ENCODE measurements at places on chromosomes 3 and 15.

DNA sequence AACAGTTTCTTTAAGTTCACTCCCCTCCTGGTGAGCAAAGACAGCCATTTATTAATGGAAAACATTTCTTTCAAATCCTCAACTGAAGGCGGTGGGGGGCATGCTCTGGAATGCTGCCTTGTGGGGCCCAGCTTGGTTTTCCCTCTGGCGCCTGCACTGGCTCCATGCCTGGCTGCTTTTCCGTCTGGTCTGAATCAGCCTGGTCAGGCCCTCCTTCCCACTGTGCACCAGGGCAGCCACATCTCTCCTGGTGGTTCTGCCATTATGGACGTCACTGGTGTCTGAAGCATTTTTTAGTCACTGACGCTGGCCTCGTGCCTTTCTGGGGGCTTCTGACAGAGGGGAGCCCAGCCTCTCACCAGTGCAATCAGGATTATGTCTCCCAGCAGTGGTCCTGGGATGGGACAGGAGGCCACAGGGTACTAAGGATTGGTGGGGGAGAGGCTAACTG, 57.6 kb upstream of the APEH start:
- no peak for DNase-seq

- no peak for DNase-seq
Measured at GRCh38 chr3:125587039-125587648, 8.2 kb downstream of the OSBPL11 start.

DNA sequence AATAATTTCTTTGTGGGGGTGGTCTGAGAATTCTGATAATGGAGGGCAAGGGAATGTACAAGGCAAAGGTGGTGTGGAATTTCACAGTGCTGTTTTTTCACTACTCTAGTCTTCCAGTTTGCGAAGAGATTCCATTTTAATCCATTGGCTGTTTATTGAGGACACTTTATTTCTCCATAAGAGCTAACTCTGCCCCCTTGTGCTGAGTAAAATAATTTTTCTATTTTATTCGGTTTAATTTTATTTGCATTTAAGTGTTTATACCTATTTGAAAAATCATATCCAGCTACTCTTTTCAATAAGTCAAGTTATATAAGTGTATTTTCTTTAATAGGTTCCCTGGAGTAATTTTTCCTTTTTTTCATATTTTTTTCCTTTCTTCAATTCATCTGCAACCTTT, 840.1 kb downstream of the TUSC7 start:
- DNase-seq: no peak

GRCh38 chr3:136250903-136251460, 842 bp downstream of the PCCB start:
- peak; percentile 9 for DNase-seq

- DNase-seq: no peak
Measured at GRCh38 chr3:71428841-71429596, 154.5 kb downstream of the FOXP1 start.

GRCh38 chr15:27278761-27279160, 307.8 kb downstream of the GABRG3 start:
- DNase-seq: no peak

DNA sequence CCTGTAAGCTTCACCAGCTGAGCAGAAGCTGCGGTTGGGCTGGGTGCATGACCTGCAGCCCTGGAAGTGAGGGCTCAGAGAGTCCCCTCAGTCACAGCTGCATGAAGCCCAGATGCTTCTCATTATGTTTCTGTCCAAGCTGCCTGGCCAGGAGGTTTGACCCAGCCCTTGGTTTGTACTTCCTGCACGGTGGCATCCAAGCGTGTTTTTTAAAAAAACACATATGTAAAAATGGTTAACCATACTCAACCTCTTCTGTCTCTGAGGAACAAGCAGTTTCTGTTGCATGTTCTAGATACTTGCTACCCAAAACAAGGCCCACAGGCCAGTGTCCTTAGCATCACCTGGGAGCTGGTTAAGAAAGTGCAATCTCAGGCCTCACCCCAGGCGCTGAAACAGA, 76.0 kb upstream of the ATP10A start:
- no peak for DNase-seq

- DNase-seq: no peak
Measured at GRCh38 chr3:54349231-54349652, 226.9 kb downstream of the CACNA2D3 start.

GRCh38 chr3:47949979-47950378, 66.2 kb downstream of the MAP4 start:
- no peak for DNase-seq

GRCh38 chr3:111823341-111823855, 35.7 kb upstream of the PHLDB2 start:
- DNase-seq: no peak

DNA sequence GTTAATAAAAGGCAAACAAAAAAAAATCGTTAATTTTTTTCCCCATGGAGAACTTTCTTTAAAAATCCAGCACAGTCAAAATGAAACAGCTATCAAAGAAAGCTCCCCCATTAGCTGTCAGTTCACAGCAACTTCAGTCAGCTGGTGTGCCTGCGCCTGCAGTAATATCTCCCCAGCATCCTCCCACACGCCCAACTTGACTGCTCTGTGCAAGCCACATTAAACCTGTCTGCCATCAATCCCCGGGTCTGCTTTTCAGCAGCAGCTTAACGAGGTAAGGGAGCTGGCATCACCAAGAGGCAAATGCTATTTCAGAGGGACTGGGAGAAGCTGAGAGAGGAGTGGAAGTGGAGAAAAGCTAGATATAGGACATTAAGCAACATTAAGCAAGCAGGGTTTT, 337.5 kb downstream of the GAP43 start:
- no peak for DNase-seq

DNA sequence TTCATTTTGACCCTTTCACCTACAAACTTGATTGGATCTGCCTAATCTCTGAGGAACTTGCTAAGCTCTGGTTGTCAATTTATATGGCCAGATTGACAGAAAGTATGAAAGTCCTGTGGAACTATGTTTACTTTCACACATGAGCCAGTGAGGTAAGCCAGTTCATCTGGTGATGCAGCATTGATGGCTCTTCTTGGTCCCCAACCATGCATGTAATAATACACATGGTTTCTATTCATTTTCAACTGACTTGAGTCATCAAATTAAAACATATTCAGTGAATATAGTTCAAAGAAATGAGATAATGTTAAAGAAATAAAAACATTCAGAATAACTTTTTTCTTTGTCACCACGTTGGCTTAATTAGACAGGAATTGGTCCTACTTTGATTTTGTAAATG, 336.1 kb upstream of the THBS1 start:
- no peak for DNase-seq

GRCh38 chr3:129326138-129326537, 47.5 kb downstream of the HMCES start:
- DNase-seq: no peak

DNA sequence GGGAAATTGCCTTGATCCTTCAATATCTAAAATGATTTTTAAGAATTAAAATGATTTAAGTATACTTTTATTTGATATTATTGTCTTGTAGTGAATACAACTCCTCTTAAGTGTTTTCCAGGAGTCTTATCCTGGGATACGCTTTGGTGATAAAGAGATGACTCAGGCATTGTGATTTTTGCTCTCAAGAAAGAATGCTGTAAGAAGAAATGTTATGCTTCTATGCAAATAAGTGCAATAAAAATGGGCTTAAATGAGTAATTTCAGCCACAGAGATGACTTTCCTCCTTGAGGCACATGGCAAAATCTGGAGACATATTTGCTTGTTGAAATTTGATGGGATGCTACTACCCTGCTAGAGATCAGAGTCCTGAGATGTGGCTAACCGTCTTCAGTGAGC, 358.6 kb upstream of the BCHE start:
- DNase-seq: no peak

DNA sequence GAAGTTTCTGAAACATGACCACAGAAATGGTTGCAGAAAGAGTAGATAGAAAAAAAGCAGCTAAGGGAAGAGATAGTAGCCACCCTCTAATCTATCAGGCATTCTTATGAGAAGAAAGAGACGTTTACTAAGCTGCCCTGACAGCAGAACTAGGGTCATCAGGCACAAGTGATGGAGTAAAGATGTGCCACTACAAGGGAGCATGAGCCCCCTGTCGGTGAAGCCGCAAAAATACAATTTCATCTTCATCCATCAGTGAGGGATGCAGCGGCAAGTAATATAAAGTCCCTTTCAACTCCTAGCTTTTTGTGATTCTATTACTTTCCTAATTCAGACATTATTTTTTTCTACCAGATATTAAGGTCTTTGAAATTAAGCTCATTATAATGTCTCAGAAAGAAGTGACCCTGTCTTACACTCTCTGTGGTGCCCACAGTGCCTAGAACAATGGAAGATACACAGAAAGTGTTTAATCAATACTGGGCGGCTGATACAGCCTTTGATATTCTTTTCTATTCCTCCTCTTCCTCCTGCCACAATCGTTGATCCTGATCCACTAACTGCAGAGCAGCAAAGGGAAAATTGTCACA, 651.6 kb downstream of the NTRK3 start:
- no peak for DNase-seq

DNA sequence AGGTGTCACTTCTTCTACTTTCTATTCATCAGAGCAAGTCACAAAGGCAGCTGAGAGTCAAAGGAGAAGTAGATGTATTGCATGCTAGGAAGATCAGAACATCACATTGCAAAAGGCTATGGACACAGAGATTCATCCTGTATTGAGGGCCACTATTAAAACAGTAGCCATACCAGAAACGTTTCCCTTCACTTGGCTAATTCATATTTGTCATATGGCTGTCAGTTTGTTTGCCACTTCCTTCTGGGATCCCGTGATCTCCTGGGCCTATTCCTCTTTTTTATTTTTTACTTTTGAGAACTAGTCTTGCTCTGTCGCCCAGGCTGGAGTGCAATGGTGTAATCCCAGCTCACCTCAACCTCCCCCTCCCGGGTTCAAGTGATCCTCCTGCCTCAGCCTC, 184.0 kb upstream of the SATB1 start:
- no peak for DNase-seq

DNA sequence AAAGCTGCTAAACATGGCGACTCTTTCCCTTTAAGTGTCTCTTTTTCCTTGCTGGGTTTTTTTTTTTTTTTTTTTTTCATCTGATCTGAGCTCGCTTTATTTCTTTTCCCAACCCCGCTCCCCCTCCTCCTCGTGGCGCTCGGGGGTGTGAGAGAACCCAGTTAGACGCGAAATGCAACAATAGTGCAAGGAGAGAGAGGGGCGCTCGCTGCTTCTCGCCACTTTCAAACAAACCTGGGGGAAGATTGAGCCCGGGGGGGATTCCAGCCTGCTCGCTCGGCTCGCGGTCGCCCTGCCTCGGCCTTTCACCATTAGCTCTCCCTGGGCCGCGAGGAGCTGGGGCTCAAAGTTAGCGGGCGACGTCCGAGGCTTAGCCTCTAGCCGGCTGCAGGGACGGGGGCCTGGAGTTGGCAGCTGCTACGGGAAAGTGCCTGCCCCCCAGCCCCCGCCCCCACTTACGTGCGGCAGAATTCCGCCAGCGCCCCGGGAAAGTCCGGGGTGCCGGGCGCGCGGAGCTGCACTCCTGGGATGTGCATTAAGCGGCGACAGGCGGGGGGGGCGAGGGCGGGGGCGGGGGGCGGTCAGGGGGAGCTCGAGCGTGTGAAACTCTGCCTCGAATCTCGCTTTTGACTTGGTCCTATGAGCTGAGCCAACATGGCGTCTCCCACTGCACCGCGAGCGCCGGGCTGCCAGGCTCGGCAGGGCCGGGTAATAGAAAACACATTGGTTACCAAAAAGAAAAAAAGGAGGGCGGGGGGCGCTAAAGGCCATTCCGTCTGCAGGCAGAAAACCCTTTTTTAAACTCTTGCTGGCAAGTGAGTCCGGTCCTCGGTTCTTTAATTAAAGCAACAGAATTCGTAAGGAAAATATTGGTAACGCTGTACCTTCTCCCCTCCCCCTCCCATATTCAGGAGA, 10.4 kb downstream of the NR2F2 start:
- DNase-seq: no peak

DNA sequence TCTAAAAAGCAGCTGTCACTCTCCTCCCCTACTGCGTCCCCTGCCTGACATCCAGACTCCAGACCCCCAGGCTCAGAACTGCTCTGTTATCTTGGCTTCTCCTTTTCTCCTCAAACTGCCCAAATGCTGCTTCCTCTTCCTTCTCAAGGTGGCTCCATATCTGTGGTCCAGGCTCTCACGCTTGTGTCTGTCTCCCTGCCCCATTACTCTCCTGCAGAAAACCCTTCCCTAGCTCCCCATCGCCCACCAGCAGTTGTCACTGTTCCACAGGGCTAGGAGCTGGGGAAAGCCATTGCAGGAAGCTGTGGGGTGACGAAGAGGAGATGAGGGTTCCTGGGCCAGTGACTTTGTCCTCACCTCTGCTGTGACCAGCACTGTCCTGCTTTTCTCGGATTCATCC, 30.7 kb upstream of the CGNL1 start:
- no peak for DNase-seq

GRCh38 chr3:30675006-30675405, 68.6 kb downstream of the TGFBR2 start:
- no peak for DNase-seq

- no peak for DNase-seq
Measured at GRCh38 chr15:73139744-73140553, 87.7 kb downstream of the NEO1 start.

DNA sequence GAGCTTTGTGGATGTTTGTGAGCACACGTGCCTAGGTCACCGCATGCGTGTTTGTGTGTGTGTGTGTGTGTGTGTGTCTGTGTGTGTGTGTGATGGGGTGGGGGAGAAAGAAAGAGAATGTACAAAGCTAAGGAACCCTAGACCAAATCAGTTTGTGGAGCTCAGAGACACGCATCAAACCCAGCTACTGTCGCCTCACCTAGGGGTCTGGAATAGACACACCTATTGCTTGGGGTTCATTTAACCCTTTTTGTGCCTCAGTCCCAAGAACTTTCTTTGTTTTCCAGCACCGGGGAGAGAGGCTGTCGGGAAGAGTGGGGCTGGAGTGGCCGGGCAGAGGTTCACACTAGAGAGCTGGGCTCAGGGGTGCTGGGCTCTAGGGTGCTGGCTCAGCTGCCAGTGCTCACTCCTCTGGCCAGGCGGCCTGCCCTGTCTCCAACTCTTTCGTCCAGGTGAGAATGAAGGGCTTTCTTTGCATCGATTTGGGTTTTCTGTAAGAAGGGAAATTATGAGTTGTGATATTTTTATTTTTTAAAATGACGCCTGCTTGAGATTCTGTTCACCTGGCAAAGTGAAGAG, 221.6 kb downstream of the MEIS2 start:
- no peak for DNase-seq

- no peak for DNase-seq
Measured at GRCh38 chr3:50375258-50375931, 16.1 kb upstream of the TMEM115 start.

DNA sequence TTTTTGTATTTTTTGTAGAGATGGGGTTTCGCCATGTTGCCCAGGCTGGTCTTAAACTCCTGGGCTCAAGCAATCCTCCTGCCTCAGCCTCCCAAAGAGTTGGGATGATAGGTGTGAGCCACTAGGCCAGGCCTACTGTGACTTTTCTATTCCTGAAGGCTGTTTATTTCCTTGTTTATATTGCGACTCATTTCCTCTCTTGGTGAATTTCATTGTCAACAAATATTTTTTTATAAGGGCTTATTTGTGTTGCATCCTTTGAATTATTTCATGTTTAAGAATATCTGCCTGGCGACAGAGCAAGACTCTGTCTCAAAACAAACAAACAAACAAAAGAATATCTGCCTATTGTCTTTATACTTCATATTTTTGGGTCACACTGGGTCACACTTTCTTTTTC, 29.4 kb upstream of the MCCC1 start:
- no peak for DNase-seq
